ENCODE measurements at places on chromosomes 13 and 19. TPM values are rescaled to one million over a fixed set of nuclear protein-coding genes. Genes with fewer than 3 reads are reported as not detected.

- no peak for DNase-seq
Measured at GRCh38 chr13:91359111-91359510, 11.6 kb downstream of the MIR17HG start.

DNA sequence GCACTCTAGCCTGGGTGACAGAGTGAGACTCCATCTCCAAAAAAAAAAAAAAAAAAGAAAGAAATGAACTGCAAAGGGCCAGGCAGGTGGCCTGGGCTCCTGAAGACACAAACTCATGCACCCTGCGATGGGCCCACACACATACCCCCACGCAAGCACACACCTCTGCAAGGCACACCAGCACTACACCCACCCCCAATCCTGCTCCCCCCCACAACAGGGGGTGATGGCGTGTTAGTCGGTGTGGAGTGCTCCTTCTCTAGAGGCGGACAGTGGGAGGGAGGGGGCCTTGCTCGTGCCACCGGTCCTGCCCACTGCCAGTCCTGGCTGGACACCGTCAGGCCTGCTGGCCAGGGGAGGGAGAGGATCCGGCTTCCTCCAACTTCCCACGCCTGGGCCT is 1.6 kb upstream of the SLC8A2 start:
- DNase-seq = no peak

GRCh38 chr13:50015258-50015657 is at the start of gene KCNRG:
Gene KCNRG (plus strand): TSS chr13:50015444. CDS start chr13:50015494, 50 bp downstream.
- no peak for DNase-seq

The LENG9 gene
- total RNA-seq = 7.2 TPM

The PTH2 gene
- not detected for total RNA-seq

DNA sequence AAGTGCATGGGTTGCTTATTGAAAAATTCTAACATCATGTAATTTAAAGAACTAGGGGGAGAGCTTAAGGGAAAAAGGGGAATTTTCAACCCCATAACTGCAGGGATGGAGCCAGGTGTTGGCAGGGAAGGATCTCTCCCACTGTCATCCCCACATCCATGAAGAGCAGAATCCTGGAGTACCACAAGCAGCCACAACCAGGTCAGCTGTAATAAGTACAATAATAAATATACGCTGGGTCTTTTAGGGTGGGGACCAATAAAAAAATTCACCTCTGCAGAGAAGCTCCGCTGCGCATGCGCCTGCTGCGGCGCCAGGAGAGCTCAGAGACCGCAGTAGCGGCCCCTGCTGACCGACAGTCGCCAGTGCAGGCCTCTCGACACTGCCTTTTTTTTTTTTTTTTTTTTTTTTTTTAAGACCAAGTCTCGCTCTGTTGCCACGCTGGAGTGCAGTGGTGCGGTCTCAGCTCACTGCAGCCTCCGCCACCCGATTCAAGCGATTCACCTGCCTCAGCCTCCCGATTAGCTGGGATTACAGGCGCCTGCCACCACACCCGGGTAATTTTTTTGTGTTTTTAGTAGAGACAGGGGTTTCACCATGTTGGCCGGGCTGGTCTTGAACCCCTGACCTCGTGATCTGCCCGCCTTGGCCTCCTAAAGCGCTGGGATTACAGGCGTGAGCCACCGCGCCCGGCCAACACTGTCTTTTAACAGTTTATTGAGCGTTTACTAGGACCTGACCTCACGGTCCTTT is 2.5 kb upstream of the EEF2 start:
- peak; percentile 84 for DNase-seq

- DNase-seq = no peak
Measured at GRCh38 chr19:42204664-42205063, 12.8 kb downstream of the DEDD2 start.

- no peak for DNase-seq
Measured at GRCh38 chr19:10271543-10272086, 695 bp downstream of the ICAM1 start.

- no peak for DNase-seq
Measured at GRCh38 chr13:44440046-44440608, 66.5 kb downstream of the SERP2 start.

- DNase-seq = peak; percentile 78
Measured at GRCh38 chr19:12703046-12703445, 6.6 kb upstream of the FBXW9 start.

DNA sequence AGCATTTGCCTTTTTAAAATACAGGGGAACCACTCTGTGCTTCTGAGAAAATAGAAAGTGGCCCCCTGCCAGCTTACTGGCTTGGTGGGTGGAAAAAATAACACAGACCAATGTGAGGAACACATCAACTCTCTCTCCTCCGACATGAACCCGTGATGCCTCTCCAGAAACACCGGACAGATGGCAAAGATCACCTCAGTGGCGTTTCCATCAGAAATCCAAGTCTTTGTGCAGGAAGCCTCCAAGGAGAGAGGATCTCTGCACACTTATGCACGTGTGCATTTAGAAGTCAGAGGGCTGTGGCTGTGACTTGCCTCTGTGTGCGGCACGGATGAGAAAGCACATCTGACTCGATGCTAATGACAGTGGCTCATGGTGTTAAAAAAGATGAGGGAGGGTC is 112.3 kb upstream of the KLF12 start:
- DNase-seq = no peak

DNA sequence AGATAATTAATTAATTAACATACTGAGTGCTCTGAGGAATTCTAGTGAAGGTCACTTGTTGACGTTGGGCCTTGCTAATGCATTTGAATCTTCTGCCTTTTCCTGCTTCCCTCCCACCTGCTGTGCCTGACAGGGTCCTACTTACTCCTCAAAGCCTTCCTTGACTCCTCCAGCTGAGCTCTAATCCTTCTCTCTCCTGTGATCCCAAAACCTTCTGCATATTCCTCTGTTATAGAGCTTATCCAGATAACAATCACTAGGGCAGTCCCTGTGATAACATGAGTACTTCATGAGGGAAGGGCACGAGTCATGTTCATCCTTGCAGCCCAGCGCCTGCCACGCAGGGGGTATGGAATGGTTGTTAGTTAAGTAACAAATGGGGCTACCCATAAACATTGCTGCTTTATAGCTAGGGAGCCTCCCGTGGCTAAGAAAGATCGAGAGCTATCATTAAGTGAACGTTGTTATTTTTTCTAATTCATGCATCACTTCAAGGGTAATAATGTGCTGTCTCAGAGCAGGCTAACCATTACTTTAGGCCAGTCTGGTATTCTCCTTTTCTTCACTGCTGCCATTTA is 19.1 kb upstream of the SPATA13 start:
- no peak for DNase-seq

The NUP62 gene
- total RNA-seq = 39.6 TPM

All from SK-MEL-5 (cell line).